ENCODE measurements at places on chromosomes 6 and 20. TPM values are rescaled to one million over a fixed set of nuclear protein-coding genes. Genes with fewer than 3 reads are reported as not detected.

GRCh38 chr6:88386167-88386566, 220.0 kb upstream of the CNR1 start:
- DNase-seq, result no peak

DNA sequence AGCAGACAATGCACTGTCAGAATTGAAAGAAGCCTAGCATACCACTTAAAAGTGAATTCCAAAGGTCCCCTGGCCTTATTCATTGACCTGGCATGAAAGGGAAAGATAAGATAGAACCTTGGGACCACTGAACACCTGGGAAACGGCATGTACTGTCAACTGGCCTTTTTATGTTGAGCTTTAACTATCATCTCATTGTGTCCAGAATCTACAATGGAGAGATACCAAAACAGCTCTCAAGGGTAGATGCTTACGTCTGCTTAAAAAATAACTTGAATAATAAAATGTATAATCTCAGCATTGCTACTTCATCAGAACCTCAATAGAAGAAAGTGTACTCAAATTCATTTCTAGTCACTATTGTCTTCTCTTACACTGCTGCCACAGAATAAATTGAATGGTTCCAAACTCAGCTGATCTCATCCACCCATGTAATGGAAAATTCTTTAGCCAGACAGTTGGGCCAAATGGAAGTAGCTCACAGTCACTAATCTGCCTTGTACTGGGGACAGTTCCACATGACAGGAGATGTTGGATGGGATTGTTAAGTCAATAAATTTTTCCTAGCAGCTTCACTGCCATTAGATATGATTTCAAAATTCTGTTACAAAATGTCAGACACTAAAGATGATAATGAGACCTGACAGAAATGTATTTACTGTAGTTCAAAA, 93.8 kb downstream of the MLIP start:
- DNase-seq, result no peak

DNA sequence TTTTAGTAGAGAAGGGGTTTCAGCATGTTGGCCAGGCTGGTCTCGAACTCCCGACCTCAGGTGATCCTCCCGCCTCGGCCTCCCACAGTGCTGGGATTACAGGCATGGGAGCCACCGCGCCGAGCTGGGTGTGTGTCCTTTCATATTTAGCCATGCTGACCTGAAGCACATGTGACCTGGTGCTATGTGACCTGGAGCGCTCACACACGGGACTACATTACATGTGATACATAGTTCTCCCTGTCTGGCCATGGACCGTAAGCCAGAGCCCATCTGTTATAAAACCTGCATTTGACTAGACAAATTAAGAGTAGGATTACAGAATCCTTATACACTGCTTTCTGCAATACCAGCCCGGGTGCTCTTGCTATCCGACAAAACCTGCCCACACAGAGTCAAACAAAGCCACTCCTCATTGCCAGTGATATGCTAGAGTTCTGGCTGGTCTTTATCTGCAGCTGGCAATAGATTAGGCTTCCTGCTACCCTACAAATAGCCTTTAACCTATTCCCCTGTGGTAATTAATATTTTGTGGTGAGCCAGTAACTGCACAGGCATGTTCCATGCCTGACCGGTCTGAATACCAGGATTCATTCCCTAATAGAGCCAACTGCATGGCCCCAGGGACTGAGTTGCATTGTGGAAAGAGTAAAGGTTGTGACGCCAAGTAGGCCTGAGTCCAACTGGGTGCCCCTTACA, 26.3 kb upstream of the FAM50B start:
- DNase-seq, result no peak

GRCh38 chr6:97064578-97064977, 140.1 kb downstream of the KLHL32 start:
- no peak for DNase-seq

- DNase-seq, result no peak
Observed at GRCh38 chr20:50870561-50871161, 60.6 kb downstream of the ADNP start.

GRCh38 chr6:4723383-4723782, 52.8 kb upstream of the CDYL start:
- no peak for DNase-seq

DNA sequence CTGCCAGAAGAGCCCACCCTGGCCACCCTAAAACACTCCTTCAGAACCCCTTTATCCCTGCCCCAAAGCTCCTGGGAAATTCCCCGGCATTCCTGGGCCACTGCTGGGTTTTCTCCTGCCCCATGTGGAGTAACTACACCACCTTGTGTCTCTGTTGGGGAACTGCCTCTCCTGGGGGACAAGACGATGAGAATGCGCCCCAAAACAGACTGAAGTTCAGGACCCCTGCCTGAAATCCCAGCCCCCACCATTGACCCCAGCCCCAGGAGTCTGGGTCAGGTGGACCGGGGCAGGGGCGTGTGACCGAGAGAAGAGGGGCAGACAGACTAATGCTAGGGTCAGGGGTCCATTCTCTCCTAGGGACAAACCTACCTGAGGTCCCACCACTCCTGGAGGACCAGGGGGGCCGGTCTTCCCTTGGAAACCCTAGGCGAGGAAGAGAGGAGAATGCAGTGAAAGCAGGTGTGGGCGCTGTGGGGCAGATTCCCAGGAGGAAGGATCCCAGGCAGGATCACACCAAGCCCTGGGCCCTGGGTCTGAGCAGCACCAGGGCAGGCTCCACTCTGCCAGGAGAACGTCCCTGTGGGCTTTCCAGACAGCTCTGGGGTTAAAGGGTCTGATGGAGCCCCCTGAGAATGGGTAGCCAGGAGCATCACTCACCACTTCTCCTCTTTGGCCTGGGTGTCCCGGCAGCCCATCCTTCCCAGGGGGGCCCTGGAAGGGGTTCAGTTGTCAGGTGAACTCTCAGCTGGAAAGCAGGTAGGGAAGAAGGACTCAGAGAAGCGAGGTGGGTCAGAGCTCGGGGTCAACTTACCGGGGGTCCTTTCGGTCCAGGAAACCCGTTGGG, 19.4 kb downstream of the COL11A2 start:
- peak; percentile 43 for DNase-seq

DNA sequence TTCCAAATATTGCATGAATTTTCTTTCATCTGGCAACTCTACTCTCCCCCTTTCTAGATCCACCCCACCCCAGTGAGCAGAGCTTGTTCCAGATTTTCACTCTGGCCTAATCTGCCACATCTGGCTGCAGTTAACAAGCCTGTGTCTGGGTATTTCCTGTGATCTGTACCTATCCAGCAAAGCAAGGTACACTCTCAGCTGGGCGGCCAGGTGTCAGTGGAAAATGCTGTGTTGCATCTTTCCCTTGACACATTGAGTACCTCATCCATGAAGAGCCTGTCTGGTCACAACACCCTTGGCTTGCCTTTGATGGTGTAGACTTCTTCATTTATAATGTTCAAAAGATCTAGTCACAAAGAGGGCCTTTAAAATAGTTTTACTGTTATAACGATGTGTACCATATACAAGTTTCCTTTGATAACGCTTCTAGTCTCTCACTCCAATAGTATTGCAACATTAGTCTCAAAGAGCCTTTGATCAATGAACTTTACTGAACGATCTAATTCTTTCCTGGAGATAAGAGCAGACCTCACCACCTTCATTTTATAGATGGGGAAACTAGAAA, 6.0 kb upstream of the RNF182 start:
- no peak for DNase-seq

DNA sequence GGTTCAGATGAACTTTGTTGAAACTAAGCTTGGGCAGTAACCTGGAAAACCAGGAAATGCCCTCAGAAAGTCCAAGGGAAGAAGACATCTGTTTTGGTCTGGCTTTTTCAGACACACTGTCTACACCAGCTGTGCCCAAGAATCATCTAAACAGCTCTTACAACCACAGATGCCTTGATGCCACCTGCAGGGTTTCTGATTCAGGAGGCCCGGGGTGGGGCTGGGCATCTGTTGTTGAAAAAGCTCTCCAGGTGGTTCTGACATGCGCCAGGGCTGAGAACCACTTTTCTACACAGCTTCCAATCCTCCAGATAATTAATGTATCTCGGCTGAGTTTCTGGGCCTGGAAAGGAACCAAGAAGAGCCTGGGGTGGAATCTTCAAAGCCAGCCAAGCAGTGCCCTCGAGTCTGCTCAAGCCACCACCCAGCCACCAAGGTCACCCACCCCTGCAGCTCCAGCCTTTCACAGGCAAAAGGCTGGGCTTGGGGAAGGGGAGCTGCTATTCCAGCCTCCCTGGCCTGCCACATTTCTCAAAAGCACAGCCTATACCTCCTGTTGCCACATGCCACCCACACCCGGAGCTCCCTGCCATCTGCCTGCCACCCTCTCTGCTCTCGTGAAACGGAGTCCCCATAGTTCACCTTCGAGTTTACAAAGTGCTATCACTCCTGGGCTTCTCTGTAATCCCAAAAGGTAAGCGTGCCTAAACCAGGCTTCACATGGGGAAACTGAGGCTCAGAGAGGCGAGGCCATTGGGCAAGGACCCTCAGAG, 9.4 kb downstream of the MDGA1 start:
- no peak for DNase-seq

GRCh38 chr6:26322645-26323482, 42.1 kb upstream of the BTN3A2 start:
- DNase-seq, result no peak

DNA sequence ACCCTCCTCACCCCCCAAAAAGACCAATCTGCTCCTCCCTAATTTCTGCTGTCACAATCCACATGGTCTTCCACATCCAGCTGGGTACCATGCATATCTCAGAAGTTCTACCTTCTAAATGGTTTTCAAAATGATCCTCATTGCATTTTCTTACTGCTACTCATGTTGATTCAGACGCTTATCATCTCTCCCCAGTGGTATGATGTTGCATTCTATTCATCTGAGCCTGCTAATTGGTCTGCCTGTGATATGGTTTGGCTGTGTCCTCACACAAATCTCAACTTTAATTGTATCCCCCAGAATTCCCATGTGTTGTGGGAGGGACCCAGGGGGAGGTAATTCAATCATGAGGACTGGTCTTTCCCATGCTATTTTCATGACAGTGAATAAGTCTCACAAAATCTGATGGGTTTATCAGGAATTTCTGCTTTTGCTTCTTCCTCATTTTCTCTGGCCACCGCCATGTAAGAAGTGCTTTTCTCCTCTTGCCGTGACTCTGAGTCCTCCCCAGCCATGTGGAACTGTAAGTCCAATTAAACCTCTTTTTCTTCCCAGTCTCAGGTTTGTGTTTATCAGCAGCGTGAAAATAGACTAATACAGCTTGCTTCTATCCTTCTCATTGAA, 41.4 kb upstream of the CLIC5 start:
- DNase-seq, result no peak

- DNase-seq, result no peak
Observed at GRCh38 chr20:2521369-2522305, 12.9 kb upstream of the ZNF343 start.

GRCh38 chr6:144193181-144193580, 42.9 kb downstream of the STX11 start:
- DNase-seq, result no peak

DNA sequence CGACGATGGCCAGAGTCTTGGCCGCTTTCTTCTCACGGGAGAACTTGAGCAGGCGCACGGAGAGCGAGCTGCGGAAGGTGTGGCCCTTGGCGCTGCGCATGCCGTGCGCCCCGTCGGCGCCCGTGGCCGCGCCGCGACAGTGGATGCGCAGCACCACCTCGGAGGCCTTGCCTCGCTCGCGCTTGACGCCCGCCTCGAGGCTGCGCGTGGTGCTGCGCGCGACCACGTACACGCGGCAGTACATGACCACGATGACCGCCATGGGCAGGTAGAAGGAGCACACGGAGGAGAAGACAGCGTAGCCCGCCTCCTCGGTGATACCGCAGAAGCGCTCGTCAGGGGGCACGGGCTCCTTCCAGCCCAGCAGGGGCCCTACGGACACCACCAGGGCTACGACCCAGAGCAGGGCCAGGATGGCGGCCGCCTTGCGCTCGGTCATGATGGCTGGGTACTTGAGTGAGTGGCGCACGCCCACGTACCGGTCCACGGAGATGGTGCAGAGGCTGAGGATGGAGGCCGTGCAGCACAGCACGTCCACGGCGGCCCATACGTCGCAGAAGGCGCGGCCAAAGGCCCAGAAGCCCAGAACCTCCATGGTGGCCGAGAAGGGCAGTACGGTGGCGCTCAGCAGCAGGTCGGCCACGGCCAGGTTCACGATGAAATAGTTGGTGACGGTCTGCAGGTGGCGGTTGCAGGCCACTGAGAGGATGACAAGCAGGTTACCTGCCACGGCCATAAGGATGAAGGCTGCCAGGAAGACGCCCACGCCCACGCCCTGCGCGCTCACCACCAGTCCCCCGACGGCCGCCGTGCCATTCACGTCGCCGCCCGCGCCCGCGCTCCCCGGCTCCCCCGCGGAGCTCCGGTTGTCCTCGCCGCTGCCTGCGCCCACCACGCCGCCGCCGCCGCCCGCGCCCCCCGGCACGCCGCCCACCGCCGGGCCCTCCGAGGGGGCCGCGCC, 232.8 kb upstream of the RNF24 start:
- no peak for DNase-seq

GRCh38 chr6:70277470-70277869, 25.4 kb downstream of the COL9A1 start:
- DNase-seq, result no peak

DNA sequence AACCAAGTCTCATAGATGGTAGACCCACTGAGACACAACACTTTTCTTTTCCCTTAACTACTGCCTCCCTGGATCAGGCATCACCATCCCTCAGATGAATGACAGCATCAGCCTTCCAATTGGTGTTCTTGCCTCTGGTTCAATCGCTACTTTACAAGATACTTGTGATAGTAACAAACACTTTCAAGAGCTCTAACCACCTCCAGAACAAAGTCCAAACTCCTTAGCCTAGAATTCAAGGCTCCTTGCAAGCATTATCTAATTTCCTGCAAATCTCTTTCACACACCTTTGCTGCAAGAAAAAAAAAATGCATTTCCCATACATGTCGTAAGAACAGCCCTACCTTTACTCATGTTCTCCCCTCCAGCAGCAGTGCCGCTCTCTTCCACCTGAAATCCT, 33.1 kb downstream of the RALGAPA2 start:
- no peak for DNase-seq

GRCh38 chr20:57589728-57590484, 29.0 kb downstream of the PCK1 start:
- no peak for DNase-seq

- no peak for DNase-seq
Observed at GRCh38 chr6:80250391-80250997, 144.0 kb downstream of the BCKDHB start.

GRCh38 chr6:108592371-108593337, 31.9 kb downstream of the FOXO3 start:
- DNase-seq, result no peak

- DNase-seq, result no peak
Observed at GRCh38 chr20:62647521-62648317, 5.4 kb downstream of the SLCO4A1 start.

DNA sequence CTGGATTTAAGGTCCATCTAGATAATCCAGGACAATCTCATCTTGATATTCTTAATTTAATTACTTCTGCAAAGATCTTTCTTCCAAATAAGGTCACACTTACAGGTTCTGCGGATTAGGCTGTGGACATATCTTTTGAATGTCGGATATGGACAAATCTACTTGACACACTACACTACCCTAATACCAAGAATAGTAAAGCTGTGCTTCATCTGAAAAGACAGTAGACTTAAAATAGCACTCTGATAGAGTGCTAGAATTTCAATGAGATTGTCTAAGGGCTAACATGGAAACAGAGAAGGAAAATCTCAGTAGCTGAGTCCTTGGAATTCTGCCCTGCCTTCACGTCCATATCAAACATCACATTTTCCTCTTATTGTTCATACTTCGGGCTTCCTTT, 1238.0 kb downstream of the EPHA7 start:
- no peak for DNase-seq

Gene LKAAEAR1
- total RNA-seq, result not detected

Gene BACH2
- 8.4 TPM for total RNA-seq

Gene LIME1
- total RNA-seq, result 5.0 TPM

Gene ZC2HC1B
- not detected for total RNA-seq

Gene KIF3B
- total RNA-seq, result 17.3 TPM

Gene DLK2
- total RNA-seq, result 2.9 TPM

Gene ATP9A
- 25.4 TPM for total RNA-seq

Gene NOP56
- total RNA-seq, result 62.2 TPM

Gene LTB
- 0.86 TPM for total RNA-seq

Gene SYCP2L
- 1.00 TPM for total RNA-seq

Measured in cardiac septum (tissue), 1 donor.